ENCODE measurements at places on chromosomes 1 and 21.

DNA sequence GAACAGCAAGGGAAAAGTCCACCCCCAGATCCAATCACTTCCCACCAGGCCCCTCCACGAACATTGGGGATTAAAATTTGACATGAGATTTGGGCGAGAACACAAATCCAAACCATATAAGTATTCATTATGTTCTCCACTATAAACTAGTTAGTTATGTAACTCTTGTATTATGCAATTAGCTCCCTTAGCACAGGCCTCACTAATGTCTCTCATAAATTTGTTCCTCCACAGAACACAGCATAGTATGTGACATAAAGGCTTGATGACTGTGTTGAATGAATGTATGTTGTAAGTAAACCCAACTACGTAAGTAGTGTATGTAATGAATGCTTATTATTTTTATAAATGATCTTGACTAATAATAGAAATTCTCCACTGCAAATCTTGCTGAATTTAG lies 223.3 kb upstream of the ZRANB2 start:
- no peak for DNase-seq

GRCh38 chr1:95111014-95111413 lies 6.1 kb upstream of the TLCD4 start:
- DNase-seq, result no peak

DNA sequence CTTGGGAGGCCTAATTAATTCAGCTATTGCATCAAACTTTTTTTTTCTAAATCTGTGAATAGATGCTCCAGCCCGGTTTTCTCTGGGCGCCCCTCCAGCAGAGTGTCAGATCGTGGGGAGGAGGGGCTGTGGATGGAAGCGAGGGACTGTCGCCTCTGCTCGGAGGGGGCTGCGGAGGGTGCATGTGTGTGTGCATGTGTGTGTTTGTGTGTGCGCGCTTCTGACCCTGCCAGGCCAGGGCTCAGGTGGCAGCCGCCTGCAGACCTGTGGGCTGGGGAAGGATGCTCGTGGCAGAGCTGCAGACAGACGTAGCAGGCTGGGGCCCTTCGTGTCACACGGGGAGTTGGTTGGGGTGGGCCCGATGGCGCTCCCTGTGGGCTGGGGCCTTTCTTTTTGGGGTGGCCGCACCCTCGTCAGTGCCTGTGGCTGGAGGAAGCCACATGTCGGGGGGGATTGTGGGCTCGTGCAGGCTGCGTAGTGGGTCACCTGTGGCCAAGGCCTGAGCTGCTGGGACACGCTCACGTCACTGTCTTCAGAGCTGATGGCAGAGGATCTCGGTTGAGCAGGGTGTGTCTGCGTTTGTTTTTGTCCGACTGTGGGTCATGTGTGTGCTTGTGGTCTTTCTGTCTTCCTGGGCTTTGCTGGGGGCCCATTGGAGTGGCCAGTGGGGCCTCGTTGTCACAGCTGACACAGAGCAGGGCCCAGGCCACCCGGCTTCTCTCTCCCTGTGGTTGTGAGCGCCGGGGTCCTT lies 2.8 kb downstream of the SKI start:
- DNase-seq, result no peak

DNA sequence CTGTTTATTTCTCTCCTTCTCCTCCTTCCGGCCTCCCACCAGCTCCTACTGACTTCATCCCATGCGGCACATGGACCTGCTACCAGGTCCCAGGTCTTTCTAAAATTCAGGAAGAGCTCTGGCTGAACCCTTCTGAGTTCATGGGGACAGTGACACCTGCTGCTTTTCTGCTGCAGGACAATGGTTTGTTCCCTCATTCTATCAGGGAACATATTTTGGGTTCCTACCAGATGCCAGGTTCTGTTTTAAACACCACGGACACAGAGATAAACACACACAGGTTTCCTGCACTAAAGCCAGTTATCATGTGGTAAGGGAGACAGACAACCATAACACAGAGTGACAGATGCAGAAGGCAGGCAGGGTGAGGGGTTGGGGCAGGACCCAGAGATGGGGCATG lies 114.0 kb upstream of the RAB4A start:
- DNase-seq, result no peak

DNA sequence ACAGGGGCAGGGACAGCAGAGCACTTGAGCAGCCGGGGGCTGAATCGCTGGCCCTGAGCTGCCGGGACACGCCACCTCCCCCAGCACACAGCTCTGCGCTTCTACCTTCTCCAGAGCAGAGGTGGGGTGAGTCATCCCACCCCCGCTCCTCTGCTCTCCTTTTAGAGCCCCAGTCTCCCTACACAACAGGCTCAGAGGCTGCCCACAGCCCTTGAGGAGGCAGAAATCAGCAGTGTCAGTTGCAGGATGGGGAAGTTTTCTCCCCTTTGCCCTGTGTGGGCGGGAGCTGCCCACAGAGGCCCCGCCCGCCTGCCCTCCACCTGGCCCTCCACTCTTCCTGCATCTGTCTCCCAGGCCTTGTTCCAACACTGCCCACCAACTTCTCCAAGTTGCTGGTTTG lies 94.6 kb downstream of the STUM start:
- no peak for DNase-seq

DNA sequence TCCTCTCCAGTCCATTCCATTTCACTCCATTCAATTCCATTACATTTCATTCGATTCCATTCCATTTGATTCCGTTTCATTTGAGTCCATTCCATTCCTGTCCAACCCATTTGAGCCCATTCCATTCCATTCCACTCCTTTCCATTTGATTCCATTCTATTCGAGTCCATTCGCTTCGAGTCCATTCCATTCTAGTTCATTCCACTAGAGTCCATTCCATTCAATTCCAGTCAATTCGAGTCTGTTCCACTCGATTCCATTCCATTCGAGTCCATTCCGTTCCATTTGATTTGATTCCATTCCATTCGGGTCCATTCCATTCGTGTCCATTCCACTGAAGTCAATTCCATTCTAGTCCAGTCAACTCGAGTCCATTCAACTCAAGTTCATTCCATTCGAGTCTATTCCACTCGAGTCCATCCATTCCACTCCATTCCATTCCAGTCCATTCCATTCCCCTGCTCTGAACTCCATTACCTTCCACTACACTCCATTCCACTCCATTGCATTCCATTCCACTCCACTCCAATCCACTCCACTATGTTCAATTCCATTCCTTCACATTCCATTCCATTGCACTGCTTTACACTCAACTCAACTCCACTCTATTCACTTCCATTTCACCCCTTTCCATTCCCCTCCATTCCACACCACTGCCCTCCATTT lies 2569.4 kb upstream of the TPTE start:
- no peak for DNase-seq

DNA sequence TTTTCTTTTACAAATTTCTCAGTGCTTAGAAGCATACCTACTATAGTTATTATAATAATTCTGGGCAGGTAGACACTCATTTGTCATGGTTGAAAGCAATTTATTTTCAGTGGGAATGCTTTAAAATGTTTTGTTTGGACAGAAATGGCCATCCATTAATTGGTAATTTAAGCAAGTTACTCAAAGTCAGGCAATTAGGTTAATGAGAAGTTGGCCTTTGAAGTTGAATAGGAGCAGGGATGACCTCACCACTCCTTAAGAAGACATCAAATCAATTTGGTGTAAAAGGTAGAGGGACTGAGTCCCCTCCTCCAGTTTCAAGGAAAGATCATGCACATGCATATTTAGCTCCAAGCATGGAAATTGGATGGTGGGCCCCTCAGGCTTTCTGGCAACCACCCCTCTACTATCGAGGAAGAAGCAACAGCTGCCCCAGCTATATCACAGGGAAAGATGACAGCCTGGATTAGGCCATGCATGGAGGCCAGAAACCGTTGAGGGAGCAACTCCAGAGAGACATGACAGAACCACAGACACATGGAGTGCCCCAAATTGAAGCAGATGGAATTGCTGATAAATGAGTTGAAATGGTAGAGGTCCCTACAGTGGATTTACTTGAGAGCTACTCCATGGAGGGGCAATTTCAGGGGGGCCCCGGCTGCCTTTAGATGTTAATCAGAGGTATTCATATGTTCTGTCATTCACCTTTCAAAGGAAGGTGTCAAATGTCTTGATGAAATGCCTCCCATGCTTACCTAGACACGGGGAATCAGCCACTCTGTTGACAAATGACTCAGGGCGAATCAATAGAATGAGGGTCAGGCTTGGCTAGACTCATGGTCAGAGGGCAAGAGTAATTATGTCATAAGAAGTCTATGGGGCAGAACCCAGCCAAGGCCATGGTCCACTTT lies 26.7 kb downstream of the HLX start:
- DNase-seq, result no peak

DNA sequence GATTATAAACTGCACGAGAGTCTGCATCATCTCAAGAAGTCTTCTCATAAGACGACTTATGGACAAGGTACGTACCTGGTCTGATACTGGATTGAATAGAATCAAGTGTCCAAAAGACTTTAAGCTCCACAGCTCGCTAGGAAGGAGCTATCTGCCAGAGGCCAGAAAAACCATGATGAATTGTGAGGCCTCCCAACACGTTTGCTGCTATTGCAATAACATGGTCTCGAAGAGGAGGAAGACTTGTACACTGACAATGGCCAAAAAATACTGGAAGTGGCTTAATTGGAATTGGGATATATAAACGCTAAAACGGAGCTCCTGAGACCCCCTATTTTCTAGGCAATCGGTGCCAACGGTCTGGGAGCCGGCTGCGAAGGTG lies 534 bp downstream of the DNAJC28 start:
- no peak for DNase-seq
